Renal cortex interstitium (tissue), 15 donors: ENCODE measurements at places on chromosomes 6 and 20.

- DNase-seq = no peak
Observed at GRCh38 chr6:135168766-135169165, 12.3 kb upstream of the MYB start.

- no peak for DNase-seq
Observed at GRCh38 chr6:145875496-145876211, 61.1 kb upstream of the FBXO30 start.

GRCh38 chr6:6006006-6006427, 708 bp downstream of the NRN1 start:
- DNase-seq = no peak

DNA sequence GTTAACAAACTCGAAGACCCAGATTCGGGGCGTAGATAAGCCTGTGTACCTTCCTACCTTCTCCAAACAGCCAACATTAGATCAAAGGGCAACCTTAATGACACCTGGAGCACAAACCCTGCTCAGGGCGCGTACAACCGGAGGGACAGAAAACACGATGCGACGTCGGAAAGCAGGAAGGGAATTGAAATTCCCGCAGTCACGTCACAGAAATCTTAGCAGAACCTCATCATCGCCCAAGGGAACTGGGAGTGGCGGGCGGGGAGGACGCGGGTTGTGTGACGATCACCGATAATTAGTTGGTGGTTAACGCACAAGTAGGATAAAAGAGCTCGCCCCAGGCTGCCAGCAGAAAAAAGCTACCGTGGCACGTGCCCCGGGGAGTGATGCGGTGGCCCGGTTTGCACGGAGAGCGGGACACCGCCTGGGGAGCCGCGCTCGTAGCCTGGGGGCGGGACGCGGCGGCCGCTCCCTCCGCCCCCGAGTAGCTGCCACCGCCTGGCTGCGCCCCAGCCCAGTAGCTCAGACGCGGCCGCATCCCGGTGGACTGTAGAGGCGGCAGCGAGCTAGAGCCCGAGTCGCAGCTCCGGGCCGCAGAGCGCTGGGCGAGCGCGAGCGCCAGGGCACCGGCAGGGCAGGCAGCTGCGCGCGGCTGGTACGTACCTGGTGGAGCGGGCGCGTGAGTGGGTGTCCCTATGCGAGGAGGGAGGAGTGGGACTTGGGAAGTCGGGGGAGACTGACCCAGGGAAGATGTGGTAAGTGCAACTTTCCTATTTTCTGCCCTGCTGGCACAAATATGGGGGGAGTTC, at the start of gene PKIB:
Gene PKIB (plus strand): TSS at position 525 of the 809 bp plus-strand sequence. CDS start 107,390 bp downstream, outside the sequence.
- peak; percentile 44 for DNase-seq

GRCh38 chr20:3749087-3749688, 16.7 kb downstream of the HSPA12B start:
- DNase-seq = no peak

DNA sequence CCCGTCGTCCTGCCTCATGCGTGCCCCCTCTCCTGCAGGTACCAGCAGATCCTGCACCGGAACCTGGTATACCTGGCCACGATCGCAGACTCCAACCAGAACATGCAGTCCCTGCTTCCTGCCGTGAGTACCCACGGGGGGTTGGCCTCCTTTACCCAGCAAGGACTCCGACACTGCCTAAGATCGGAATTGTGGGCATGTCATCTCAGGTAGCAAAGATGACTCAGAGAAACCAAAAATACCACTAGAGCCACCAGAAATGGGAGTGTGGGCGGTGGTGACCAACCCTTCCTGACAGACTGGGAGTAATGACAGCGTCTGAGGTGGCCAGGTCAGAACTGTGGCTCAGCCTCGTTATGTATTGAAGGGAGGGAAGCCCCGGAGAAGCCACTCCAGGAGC, 16.3 kb downstream of the SS18L1 start:
- DNase-seq = no peak

DNA sequence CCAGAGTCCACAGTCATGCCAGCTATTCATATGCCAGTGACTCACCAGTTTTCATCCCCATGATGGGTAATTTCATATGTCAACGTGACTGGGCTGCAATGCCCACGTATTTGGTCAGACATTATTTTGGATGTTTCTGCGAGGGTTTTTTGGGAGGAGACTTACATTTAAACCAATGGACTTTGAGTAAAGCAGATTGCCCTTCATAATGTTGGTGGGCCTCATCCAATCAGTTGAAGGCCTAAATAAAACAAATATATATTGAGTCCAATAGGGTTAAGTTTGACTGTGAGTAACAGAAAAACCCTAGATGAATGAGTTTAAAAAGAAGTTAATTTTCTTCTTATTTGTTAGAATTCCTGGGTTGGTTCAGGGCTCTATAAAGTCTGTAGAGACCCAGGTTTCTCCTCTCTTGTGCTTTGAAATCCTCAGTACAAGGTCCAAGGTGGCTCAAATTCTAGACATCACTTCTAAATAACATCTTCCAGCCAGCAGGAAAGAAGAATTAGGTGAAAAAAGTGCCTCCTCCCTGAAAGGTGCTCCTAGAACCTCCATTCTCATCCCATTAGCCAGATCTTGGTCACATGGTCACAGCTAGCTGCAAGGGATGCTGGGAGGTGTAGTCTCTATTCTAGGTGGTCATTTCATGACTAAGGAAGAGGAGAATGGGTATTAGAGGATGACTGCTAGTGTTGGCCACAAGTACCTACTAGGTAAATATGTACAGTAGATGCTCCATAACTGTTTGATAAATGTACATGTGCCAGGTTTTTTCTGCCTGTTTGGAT, 16.7 kb upstream of the NEDD9 start:
- DNase-seq = no peak

DNA sequence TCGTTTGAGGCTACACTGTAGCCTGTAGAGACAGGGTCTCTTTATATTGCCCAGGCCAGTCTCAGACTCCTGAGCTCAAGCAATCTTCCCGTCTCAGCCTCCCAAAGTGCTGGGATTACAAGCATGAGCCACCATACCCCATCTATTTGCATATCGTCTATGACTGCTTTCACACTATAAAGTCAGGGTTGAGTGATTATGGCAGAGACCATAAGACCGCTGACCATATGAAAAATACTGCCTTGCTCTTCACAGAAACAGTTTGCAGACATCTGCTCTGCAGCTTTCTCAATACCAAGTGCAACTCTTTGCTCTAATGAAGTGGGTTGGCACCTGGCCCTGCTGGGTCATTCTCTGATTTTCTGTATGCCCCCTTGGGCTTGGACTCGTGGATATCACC, 79.5 kb upstream of the PAK5 start:
- no peak for DNase-seq

DNA sequence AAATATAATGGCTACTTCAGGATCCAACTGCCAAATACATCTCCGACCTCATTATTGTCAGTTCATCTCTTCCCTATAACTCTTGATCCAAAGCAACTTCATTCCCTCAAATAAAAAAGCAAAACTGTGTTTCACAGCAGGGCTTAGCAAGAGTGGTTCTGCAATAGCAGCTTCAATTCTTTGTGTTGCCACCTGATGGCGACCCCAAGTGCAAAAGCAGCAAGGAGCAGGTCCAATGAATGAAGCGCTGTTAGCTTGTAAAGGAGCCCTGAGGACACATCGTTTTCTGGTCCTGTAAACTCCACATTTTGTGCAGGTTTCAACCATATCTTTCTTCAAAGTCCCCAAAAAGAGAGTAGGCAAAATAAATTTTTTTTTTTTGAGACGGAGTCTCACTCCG, 19.6 kb downstream of the RTN4IP1 start:
- DNase-seq = no peak

DNA sequence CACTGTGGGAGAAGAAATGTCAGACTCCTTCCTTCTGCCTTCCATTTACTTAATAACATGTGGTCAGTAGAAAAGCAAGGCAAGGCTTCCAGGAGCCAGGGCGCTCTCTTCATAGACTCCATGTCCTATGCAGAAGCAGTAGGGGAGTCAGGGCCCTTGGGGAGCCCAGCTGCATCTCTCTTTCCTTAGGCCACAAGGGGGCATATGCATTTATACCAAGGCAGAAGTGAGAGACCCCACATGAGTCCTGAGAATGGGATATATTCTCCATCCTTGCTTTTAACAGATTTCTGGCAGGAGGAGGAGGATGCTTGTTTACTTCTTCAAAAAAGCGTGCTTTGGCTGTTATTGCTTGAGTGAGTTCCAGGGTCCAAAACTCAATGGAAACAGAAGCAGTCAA, 198.5 kb downstream of the HIVEP2 start:
- DNase-seq = no peak

GRCh38 chr6:31796993-31797385, 1.4 kb upstream of the VARS1 start:
- DNase-seq = no peak
